ENCODE measurements at places on chromosomes 2 and 18. TPM values are rescaled to one million over a fixed set of nuclear protein-coding genes. Genes with fewer than 3 reads are reported as not detected.

DNA sequence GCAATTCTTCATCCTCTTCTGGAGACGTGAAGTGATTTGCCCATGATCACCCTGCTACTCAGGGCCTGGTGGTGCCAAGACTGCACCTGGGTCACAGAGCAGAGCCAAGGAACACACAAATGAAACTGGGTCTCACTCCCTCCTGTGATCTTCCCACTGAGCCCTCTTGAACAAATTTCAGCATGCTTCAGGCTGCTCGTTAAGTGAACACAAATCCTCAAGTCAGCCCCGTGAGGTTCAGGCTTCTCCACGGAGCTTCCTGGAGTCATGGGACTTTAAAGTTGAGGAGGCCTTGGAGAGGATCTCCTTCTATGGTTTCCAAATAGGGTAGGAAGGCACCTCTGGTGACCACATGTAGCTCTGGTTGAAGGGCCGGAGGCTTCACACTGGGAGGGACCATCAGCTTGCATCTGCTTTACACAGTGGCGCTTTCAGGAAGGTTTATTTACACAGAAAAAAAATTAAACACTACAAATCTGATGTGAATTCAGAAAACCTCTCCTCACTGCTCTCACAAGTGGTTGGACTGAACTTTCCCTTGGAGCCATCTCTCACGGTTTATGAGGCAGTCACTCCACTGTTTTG, 255.4 kb downstream of the LOXHD1 start:
- no peak overlapping the region for H3K4me3 ChIP-seq
- no peaks in the 10 kb centered on the region for H3K36me3 ChIP-seq
- H3K4me1 ChIP-seq, result peaks cover 10% of the 10 kb centered on the region

DNA sequence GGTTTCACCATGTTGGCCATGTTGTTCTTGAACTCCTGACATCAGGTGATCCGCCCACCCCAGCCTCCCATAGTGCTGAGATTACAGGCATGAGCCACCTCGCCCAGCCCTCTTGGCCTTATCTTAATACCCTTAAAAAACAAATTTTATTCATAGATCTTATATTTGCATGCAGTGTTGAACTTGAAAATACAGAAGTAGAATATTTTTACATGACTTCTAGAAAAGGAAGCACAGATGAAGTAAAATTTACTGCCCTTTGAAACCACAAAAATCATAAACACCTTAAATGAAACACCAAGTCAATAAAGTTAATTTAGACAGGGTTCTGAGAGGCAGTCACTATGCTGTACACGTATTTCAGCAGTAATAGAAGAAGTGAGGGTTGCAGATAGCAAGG, 145.7 kb downstream of the CERS6 start:
- H3K27ac ChIP-seq, result no peak overlapping the region
- no peaks in the 10 kb centered on the region for H3K36me3 ChIP-seq
- H3K4me1 ChIP-seq, result no peaks in the 10 kb centered on the region

DNA sequence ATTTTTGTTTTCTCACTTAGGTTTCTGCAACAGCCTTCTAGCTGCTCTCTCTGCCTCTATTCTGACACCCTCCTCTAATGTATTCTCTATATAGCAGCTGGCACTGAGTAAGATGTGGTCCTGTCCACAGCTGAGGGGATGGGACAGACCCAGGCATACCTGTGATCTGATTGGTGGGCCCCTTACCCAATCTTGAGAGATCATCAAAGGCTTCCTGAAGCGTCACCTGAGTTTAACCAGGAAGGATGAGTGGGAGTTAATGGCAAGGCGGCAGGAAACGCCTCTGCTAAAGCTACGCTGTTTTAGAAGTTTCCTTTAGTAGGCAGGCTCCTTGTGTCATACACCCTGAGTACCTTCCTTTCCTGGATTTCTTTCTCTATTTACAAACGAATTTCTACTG, 5.7 kb upstream of the TET3 start:
- H3K27me3 ChIP-seq, result no peaks in the 10 kb centered on the region
- peak overlapping the region; percentile 75 for H3K4me3 ChIP-seq
- H3K36me3 ChIP-seq, result peaks cover 7% of the 10 kb centered on the region
- H3K4me1 ChIP-seq, result peaks cover 35% of the 10 kb centered on the region
- peak overlapping the region; percentile 41 for H3K27ac ChIP-seq

DNA sequence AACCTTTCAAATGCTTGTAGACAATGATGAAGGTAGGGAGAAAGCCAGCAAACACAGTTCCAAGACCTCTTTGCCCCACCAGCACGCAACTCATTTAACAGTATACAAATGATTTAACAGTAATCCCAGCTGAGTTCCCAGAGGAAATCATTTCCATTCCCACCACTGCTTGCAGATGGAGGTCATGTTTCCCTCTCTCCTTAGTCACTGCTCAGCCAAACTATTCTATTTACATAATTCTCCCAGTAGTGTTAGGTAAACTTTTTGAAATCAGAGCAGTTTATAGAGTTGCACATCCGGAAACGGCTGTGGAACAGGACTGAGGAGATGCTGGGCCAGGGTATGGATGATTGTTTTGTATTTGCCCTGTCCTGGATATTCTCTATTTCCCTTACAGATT, 328.5 kb downstream of the FIGN start:
- H3K4me3 ChIP-seq, result no peak overlapping the region
- ATAC-seq, result no peak
- no peak overlapping the region for H3K27ac ChIP-seq

GRCh38 chr2:112793449-112793978, 9.2 kb upstream of the IL1A start:
- H3K36me3 ChIP-seq, result no peaks in the 10 kb centered on the region
- H3K27me3 ChIP-seq, result peaks cover 5% of the 10 kb centered on the region
- peak overlapping the region; percentile 58 for H3K4me3 ChIP-seq

GRCh38 chr18:13375302-13376255, 157.0 kb downstream of the LDLRAD4 start:
- peaks cover 53% of the 10 kb centered on the region for H3K4me1 ChIP-seq
- peak overlapping the region; percentile 87 for H3K4me3 ChIP-seq
- H3K36me3 ChIP-seq, result peaks cover 17% of the 10 kb centered on the region
- no peaks in the 10 kb centered on the region for H3K27me3 ChIP-seq
- peak overlapping the region; percentile 99 for H3K27ac ChIP-seq
- peak; percentile 68 for ATAC-seq

- ATAC-seq, result no peak
- H3K4me3 ChIP-seq, result no peak overlapping the region
- H3K36me3 ChIP-seq, result no peaks in the 10 kb centered on the region
- H3K27ac ChIP-seq, result no peak overlapping the region
These were observed 64.2 kb downstream of the NPAS2 start for GRCh38 chr2:100884145-100884621.

DNA sequence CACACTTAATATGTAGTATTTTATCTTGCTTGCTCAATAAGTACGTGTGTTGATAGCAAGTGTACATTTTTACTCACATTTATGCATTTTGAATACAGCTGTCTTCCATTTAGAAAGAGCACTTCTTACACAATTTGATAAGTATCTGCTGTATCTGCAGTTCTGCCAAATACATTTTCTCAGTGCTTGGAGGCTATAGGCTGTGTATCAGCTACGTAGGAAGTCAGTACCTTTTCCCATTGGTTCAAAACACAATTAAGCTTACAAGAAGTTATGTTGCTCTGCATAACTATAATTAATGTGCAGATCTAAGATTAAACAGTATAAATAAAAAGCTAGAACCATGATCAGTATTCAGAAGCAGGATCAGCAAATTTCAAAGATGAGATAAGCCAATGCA, 503.6 kb upstream of the SMIM21 start:
- H3K27me3 ChIP-seq, result peaks cover 4% of the 10 kb centered on the region
- H3K4me1 ChIP-seq, result no peaks in the 10 kb centered on the region
- H3K27ac ChIP-seq, result no peak overlapping the region
- H3K4me3 ChIP-seq, result no peak overlapping the region
- no peak for ATAC-seq
- no peaks in the 10 kb centered on the region for H3K36me3 ChIP-seq

DNA sequence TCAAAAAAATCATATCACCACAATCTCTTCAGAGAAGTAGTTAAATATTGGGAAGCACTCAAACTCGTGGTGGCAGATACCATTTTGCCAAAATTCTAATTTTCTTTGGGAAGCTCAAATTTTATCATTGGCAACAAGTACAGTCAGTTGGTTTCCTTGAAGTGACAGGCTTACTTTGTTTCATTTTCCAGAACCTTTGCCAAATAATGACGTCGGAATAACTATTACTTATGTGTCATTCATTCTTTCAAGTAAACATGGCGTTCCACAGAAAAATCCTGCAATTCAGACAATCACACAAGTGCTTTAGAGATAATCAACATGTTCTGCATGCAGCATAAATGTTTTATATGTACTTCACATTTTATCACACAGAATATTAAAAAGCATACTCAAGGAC, 5.4 kb downstream of the TTLL4 start:
- ATAC-seq, result no peak
- peaks cover 19% of the 10 kb centered on the region for H3K4me1 ChIP-seq
- no peak overlapping the region for H3K4me3 ChIP-seq
- H3K27me3 ChIP-seq, result no peaks in the 10 kb centered on the region
- H3K27ac ChIP-seq, result no peak overlapping the region

GRCh38 chr18:68406761-68407160, 308.1 kb downstream of the TMX3 start:
- no peaks in the 10 kb centered on the region for H3K36me3 ChIP-seq
- no peak overlapping the region for H3K27ac ChIP-seq
- peaks cover 6% of the 10 kb centered on the region for H3K27me3 ChIP-seq
- no peak overlapping the region for H3K4me3 ChIP-seq
- H3K4me1 ChIP-seq, result no peaks in the 10 kb centered on the region

DNA sequence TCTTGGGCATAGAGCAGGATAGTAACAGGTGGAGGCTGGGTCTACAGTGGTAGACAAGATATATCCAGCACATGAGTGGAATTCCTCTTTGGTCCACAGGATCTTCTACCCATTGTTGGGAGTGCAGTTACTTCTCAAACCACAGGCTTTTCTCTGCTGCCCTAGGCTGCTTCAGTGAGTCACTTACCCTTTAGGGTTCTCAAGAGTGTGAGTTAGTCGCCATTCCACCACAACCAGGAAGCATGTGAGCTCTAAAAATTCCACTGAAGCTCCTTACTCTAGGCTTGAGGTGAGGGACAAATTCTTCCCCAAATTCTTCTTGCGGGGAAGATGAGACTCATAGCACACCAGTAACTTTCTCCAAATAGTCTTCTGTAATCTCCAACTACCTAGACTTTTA, 189.4 kb downstream of the PLCL1 start:
- H3K4me1 ChIP-seq, result peaks cover 42% of the 10 kb centered on the region
- no peaks in the 10 kb centered on the region for H3K27me3 ChIP-seq
- H3K36me3 ChIP-seq, result no peaks in the 10 kb centered on the region
- H3K4me3 ChIP-seq, result peak overlapping the region; percentile 0

- H3K27me3 ChIP-seq, result no peaks in the 10 kb centered on the region
- peaks cover 70% of the 10 kb centered on the region for H3K4me1 ChIP-seq
- H3K36me3 ChIP-seq, result peaks cover 96% of the 10 kb centered on the region
- no peak overlapping the region for H3K4me3 ChIP-seq
- peak overlapping the region; percentile 31 for H3K27ac ChIP-seq
These were observed 46.7 kb downstream of the CD226 start for GRCh38 chr18:69900941-69901340.

GRCh38 chr18:26685438-26686157, 137.2 kb upstream of the KCTD1 start:
- no peak for ATAC-seq
- H3K4me1 ChIP-seq, result no peaks in the 10 kb centered on the region
- no peaks in the 10 kb centered on the region for H3K36me3 ChIP-seq

- H3K4me1 ChIP-seq, result peaks cover 7% of the 10 kb centered on the region
- H3K27me3 ChIP-seq, result peaks cover 6% of the 10 kb centered on the region
- H3K36me3 ChIP-seq, result no peaks in the 10 kb centered on the region
- no peak overlapping the region for H3K27ac ChIP-seq
- no peak for ATAC-seq
- H3K4me3 ChIP-seq, result no peak overlapping the region
These were observed 84.2 kb downstream of the SETBP1 start for GRCh38 chr18:44764863-44765262.

DNA sequence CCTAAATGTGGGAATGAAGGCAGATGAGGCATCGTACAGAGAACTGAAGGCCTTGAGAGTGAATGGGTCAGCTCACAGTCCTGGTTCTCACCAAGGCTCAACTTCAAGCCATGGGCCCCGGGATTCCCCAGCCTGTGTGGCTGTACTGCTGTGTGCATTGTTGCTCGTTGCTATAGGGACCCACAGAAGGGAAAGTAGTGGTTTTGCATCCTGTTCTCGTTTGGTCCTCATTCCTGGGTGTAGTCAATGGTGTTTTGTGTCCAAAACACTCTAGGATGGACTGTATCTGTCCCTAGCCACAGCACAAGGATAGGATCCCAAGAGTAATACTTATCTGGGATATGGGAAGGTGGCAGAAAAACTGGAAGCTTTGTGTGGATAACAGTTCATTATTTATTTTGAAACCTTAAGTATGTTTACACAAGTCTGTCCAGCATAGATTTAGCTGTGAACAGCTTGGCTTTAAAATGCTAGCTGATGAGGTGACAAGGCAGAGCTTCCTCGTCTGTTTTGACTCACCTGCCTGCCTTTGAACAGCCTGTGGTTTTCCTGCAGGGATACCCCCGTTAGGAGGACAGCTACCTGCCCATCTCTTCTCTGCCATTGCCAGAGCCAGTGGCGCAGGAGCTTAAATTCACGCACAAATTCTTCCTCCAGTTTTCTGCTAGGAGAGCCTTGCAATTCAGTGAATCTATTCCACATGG, 85.0 kb downstream of the WDSUB1 start:
- ATAC-seq, result peak; percentile 84
- H3K36me3 ChIP-seq, result no peaks in the 10 kb centered on the region
- peaks cover 10% of the 10 kb centered on the region for H3K4me1 ChIP-seq
- H3K27ac ChIP-seq, result peak overlapping the region; percentile 20

- no peaks in the 10 kb centered on the region for H3K4me1 ChIP-seq
- no peak overlapping the region for H3K4me3 ChIP-seq
These were observed 149.4 kb upstream of the CDH20 start for GRCh38 chr18:61183798-61184197.

GAREM1 gene
- total RNA-seq, result not detected

MRPL53 gene
- 91.2 TPM for total RNA-seq

SLC4A5 gene
- total RNA-seq, result 4.4 TPM

WIPF1 gene
- 180 TPM for total RNA-seq

ORMDL1 gene
- 84.4 TPM for total RNA-seq

SCG2 gene
- total RNA-seq, result not detected

SMYD1 gene
- total RNA-seq, result not detected

FASTKD2 gene
- total RNA-seq, result 24.3 TPM

BOLL gene
- total RNA-seq, result not detected

IL1B gene
- total RNA-seq, result 0.40 TPM

COL4A4 gene
- 0.08 TPM for total RNA-seq

NDUFV2 gene
- 520 TPM for total RNA-seq
